ENCODE measurements at places on chromosomes 7 and 10.

DNA sequence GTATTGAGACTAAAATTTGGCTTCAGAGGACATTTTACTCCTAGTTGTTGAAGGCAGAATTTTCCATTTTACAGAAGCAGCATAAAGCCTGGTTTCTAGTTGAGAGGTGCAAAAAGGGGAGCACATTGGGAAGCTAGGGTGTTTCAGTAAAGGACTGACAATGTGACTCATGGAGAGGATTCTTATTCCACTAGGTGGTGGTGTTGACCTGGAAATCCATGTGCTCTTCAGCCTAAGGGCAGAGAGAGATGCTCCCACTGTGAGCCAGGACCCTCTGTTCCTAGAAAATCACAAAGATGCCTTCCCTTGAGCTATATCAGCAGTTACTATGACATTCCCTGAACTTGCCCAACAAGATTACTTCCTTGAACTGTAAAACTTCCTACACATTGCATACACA is 687.8 kb downstream of the IPMK start:
- no peak for DNase-seq

DNA sequence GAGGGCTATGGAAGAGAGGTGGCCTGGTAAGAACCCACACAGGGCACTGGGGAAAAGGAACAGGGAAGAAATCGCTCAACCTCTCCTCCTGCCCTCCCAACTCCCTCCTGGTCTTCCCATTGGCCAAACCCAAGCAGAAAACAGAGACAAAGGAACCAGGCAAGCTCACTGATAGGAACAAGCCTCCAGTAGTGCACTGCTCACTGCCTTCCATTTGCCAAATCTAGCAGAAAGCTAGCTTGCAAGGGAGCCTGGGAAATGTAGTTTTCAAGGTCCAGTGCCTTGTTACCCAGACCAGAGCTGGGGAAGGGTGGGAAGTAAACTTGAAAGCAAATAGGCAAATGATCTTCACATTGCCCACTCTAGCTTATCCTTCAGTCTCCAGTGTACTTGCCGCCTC is 556.1 kb upstream of the AUTS2 start:
- no peak for DNase-seq

DNA sequence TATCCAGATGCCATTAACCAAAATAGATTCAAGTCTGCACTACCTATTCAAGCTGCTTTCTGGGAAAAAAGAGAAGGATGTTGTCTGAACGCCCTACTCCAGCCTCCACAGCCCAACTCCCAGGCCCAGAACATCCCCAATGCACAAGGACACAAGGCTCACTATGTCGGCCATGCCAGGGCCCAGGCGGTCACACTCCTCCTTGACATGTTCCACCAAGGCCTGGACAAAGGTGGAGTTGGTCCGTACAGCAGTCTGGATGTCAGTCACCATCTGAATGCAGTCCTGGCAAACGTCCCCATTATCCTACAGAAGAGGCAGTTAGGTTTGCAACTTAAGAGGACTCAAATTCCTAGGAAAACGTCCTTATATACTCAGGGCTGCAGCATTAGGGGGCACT is 23.2 kb downstream of the PSAP start:
- no peak for DNase-seq

- no peak for DNase-seq
Observed at GRCh38 chr10:59844436-59844835, 61.9 kb downstream of the CCDC6 start.

DNA sequence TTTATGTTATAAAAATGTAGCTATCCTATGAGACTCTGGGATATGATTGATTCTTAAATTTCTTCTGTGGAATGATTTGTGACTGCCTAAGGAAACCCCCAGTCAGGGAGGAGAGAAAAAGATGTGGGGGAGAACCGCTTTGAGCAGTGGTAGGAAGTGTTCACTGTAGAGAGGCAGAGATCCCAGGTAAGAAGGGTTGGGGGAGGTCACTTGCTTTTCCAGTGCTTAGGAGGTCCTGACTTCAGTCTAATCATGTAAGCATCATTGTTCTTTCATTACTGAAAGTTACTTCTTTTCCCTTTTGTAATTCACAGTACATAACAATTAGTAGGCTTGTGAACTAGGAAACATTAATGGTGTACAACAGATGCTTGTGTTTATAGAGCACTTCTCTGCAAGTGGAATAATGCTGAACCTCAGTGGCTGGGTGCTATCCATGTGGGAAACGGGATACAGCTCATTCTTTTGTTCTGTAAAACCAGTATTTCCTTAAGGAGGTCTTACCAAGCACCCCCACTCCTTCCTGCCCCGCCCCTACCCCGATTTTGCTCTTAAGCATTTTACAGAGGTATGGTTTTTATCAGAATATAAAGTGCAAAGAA is 165.4 kb downstream of the ST7 start:
- DNase-seq = no peak

- no peak for DNase-seq
Observed at GRCh38 chr7:148929176-148929575, 45.1 kb upstream of the EZH2 start.

- no peak for DNase-seq
Observed at GRCh38 chr7:26011039-26011696, 140.8 kb upstream of the NFE2L3 start.

GRCh38 chr7:121797657-121798452 is 75.1 kb upstream of the PTPRZ1 start:
- no peak for DNase-seq

- no peak for DNase-seq
Observed at GRCh38 chr7:17103984-17104383, 194.5 kb upstream of the AHR start.

DNA sequence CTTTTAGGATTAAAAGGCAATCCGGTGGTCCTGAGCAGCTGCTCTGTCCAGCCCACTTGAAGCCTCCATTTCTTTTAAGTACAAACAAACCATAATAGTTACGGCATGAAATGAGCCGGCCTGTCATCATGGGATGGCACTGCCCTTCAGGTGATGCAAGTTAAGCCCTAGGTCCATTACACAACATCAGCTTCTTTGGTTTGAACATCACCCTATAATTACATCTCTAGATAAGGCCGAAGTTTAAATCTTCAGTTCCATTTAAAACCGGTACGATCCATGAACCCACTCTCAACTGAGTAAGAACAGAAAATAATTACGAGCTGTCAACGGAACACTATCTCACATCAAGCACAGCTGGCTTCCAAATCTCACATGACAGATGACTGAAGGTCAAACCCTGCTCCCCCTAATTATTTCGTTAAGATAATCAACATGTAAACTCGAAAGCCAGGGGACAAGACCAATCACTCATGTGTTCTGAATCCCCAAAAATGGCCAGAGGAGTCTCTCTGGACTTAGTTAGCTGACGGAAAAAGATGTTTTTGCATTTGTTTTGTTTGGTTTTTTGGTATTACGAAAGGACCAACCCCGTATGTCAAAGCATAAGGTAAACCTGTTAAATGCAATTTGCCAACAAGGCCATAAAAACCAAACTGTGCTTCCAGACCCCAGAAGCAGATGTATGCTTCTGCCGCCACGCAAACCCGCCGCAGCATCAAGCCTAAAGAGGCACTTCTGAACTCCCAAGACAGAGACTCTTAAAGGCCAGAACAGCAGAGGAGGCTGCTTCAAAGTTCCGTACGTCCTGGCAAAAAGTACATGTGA is 10.8 kb downstream of the GNA12 start:
- no peak for DNase-seq

- no peak for DNase-seq
Observed at GRCh38 chr10:123677556-123677955, 11.4 kb downstream of the GPR26 start.

GRCh38 chr7:68823996-68824780 is 774.1 kb upstream of the AUTS2 start:
- no peak for DNase-seq

- DNase-seq = no peak
Observed at GRCh38 chr10:91077549-91078071, 142.9 kb upstream of the PCGF5 start.

DNA sequence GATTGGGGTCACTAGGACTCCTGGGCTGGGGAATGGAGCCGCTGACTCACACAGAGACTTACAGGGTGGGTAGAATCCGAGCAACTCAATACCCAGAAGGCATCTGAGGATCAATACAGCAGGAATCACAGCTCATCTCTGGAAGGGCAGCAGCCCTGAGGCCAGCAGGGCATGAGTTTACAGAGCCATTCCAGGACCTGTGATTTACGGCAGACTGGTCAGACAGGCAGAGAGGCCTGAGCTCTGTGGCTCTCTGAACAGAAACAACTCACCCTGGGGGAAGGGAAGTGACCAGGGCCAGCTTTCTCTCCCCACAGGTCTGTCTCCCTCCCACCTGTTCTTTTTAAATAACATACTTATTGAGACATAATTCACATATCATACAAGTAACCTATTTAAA is 88.2 kb upstream of the CXCL12 start:
- no peak for DNase-seq

DNA sequence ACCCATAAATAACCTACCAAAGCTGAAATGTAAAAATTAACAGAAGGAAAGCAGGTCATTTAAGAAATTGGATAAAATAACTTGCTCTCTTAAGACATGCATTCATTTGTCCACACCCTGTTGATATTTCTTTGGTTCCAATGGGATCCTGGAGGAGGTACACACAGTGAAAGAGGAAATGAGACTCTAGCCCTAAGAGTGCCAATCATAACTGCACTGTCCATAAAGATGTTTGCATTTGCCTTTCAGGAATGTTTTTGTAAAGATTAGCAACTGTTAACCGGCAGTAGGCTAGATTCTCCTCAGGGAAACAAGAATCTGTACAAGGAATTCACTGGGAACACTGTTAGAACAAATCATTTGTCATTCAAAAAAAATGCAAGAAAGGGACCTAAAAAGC is 61.0 kb downstream of the MEOX2 start:
- DNase-seq = no peak

DNA sequence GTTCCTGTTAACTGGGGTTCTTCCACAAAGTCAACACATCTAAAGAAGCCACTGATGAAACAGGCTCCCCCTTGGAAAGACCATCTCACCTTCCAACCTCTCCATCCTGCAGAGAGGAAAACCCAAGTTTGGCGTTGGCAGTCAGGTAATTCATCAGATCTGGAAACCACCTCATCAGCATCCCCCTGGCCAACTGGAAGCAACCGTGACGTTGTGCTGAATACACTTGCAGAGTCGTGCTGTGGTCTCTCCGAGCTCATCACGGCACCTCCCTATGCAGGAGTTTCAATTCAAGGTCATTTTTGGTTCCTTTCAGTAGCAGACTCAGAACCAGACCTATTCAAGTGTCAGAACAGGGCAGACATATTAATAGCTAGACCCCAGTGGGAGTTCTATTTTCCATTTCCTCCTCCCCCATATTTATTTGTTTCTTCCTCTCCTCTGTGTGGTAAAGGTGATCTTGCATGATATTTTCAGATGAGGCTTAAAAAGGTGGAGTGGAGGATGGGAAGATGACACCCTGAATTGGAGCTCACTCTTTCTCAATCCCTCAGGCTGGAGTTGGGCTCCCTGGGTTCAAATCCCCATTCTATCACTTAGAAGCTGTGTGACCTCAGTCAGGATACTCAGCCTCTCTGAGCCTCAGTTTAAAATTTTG is 149.1 kb upstream of the ADO start:
- peak; percentile 50 for DNase-seq

GRCh38 chr10:84336406-84337090 is 8.2 kb downstream of the CCSER2 start:
- no peak for DNase-seq

DNA sequence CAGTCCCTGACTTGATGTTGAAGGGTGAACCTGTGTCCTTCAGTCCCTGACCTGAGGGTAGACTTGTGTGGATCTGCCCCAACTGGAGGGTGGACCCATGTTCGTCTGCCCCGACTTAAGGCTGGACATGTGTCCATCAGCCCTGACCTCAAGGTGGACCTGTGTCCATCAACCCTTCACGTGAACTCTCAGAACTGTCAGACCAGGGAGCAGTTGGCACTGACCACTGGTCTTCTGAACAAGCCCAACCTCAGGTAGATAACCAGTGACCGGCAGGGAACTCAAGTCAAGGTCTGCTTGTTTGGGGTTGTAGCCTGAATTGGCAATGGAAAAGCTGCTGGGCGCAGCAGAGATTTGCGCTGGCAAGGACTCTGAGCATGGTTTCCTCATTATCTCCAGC is 96.5 kb downstream of the ADCY1 start:
- no peak for DNase-seq

DNA sequence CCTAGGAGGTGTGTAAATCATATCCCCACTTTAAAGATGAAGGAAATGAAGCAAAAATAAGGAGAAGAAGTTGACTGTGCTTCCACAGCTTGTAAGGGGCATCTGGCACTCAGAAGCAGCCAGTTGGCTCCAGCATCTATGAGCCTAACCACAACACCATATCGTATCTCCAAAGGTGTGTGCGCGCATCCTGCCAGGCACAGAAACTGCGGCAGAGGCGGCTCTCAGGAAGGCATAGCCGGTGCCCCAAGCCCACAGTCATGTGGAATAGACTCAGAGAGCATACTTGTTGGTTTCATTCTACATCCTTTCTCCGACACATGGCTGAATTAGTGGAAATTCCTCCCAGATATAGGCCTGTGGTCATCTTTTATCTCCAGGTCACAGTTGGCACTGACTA is 423.9 kb downstream of the CALN1 start:
- no peak for DNase-seq

DNA sequence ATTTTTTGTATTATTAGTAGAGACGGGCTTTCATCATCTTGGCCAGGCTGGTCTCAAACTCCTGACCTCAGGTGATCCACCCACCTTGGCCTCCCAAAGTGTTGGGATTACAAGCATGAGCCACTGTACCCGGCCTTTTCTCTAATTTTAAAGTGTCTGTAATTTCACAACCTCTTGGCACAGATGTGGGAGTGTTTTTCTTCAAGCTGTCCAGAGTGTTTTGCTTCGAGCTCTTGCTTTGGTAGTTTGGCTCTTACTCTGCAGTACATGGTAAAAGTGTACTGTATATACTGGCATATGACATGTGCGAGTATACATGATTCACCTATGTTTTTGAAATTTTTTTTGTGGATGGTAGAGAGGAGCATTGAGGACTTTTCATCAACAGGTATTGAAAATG is 9.8 kb downstream of the SRGN start:
- no peak for DNase-seq

GRCh38 chr10:51459476-51459875 is 239.9 kb downstream of the CSTF2T start:
- DNase-seq = no peak

- DNase-seq = peak; percentile 21
Observed at GRCh38 chr7:87058744-87059524, 520 bp downstream of the ELAPOR2 start.

DNA sequence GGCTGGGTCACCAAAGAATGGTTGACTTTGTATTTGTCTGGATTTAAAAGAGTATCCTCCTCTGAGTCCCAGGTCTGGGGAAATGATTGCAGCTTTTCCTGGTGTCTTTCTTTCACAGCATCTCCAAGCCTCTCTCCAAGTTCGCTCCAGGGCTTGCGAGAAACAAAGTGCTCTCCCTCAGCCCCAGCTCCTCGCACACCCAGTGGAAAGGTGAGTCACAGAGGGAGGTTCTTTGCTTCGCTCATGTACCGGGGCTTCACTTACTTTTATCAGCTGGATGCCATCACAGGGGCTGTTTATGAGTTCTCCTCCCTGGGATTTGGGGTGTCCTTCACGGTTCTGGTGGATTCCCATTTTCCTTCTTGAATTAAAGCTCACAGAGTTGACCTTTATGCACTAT is 252.2 kb upstream of the PLPP4 start:
- DNase-seq = no peak

- DNase-seq = no peak
Observed at GRCh38 chr10:2111965-2112364, 374.6 kb upstream of the ADARB2 start.

GRCh38 chr10:128173386-128173785 is 47.2 kb upstream of the MKI67 start:
- DNase-seq = no peak

All from activated CD8-positive, alpha-beta T cell treated with anti-CD3 and anti-CD28 coated beads for 36 hours (primary cell).